ENCODE measurements at places on chromosomes 5 and 9.

DNA sequence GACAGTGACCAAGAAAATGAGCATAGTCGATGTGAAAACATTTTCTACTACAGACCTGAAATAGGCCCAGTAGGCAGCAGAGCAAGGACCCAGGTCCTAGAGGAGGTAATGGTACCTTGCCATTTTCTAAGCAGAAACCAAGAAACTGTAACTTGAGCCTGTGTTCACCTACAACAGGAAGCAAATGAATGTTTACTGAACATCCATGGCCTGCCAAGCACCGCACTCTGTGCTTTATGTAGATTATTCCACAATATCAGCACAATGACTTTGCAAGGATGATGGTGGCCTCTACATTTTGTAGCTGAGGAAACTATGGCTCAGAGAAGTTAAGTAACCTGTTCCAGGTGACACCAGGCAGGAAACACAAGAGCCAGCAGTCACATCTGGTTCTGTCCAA, 215.3 kb downstream of the SPOCK1 start:
- no peak for DNase-seq

- DNase-seq: no peak
These were observed 9.9 kb upstream of the PLEKHG4B start for GRCh38 chr5:82097-82496.

GRCh38 chr9:135799261-135799660, 97.3 kb downstream of the KCNT1 start:
- no peak for DNase-seq

GRCh38 chr9:127703289-127703946, 3.4 kb upstream of the CFAP157 start:
- DNase-seq: no peak

- DNase-seq: no peak
These were observed 70.7 kb upstream of the RNF38 start for GRCh38 chr9:36470643-36471290.

- no peak for DNase-seq
These were observed 35.2 kb upstream of the IL7R start for GRCh38 chr5:35821513-35821912.

- peak; percentile 20 for DNase-seq
These were observed 170.0 kb downstream of the SEC61B start for GRCh38 chr9:99391937-99392594.
